ENCODE measurements at places on chromosomes 12 and 14. TPM values are rescaled to one million over a fixed set of nuclear protein-coding genes. Genes with fewer than 3 reads are reported as not detected.

GZMH gene
- total RNA-seq, result not detected

JPH4 gene
- total RNA-seq, result not detected

DCN gene
- total RNA-seq, result 241 TPM

DNA sequence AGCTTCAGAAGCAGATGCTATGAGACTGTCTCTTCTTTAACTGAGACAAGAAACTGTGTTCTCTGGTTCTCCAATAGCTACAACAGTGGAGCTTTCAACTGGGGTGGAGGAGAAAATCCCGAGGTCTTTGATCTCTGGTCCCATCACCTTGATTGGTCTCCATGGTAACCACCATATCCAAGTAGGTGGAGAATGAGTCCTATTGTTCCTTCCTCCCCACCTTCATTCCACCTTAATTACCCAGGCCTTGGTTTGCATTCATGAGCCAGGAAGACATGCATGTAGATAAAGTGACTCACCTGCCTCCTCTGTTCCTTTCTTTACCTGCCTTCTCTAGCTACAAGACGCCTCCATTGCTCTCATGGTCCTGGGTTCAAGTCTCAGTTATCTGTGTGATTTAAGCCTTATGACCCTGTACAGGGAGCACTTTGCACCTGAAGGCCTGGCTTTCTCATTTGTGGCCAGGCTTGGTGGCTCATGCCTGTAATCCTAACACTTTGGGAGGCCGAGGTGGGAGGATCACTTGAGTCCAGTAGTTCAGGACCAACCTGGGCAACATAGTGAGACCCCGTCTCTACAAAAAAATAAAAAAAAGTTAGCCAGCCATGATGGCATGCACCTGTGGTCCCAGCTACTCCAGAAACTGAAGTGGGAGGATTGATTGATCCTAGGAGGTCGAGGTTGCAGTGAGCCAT is 157.7 kb upstream of the TBX3 start:
- no peaks in the 10 kb centered on the region for H3K4me1 ChIP-seq
- H3K4me3 ChIP-seq, result no peak overlapping the region
- no peaks in the 10 kb centered on the region for H3K36me3 ChIP-seq
- H3K27me3 ChIP-seq, result no peaks in the 10 kb centered on the region
- no peak for DNase-seq

GRCh38 chr12:32322354-32322753 is 77.0 kb upstream of the FGD4 start:
- H3K27ac ChIP-seq, result no peak overlapping the region
- peaks cover 1% of the 10 kb centered on the region for H3K36me3 ChIP-seq
- H3K4me1 ChIP-seq, result no peaks in the 10 kb centered on the region
- H3K4me3 ChIP-seq, result no peak overlapping the region
- no peaks in the 10 kb centered on the region for H3K27me3 ChIP-seq

DNA sequence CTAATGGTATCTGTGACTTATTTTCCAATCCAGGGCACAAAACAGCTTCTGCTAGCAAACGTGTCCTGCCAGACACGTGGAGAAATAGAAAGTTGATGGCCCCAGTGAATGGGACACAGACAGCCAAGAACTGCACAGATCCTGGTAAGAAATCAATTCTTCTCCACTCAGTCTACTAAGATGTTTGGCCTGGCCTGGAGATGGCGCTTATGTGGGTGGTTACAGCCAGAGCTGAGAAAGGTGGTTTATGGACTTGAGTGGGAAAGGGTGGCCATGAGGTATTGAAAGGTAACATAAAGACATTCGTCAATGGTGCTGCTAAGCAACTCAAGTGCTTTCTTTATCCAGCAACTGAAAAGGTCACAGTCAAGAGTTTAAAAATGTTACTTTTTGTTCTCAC is 2.9 kb downstream of the SLC24A4 start:
- H3K27ac ChIP-seq, result no peak overlapping the region
- DNase-seq, result no peak
- H3K4me3 ChIP-seq, result no peak overlapping the region
- no peaks in the 10 kb centered on the region for H3K4me1 ChIP-seq
- H3K27me3 ChIP-seq, result peaks cover 74% of the 10 kb centered on the region

DNA sequence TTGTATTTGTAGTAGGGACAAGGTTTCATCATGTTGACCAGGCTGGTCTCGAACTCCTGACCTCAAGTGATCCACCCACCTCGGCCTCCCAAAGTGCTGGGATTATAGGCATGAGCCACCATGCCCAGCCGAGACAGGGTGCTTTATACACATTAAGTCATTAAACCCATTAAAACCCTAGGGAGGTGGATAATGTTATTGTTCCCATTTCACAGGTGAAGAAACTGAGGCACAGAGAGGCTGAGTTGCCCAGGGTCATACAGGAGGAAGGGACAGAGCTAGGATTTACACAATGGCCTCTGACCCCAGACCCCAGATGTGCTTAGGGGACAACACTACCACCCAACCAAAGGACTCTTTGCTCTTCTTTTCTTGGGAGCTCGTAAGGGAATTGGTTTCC is 51.0 kb upstream of the RIN3 start:
- peaks cover 6% of the 10 kb centered on the region for H3K4me1 ChIP-seq
- no peak overlapping the region for H3K4me3 ChIP-seq
- no peaks in the 10 kb centered on the region for H3K36me3 ChIP-seq
- no peak for DNase-seq

DNA sequence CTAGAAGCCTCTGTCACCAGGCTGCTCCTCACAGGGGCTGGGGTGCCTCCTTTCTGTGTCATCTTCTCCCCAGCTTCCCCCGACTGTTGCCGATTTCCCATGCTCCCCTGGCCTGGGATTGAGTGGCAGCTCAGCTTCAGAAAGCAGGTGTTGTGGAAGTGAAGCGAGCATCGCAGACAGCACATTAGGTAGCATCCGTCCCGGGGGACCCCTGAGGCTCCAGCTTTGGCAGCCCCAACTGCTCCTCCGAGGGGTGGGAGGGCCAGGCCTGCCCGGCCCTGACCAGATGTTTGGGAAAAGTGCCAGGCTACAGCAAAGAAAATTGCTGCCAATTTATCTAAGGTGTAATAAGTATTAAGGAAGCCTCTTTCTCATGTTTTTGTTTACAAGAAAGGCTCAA is 1045.6 kb downstream of the BCL11B start:
- H3K27ac ChIP-seq, result no peak overlapping the region
- no peaks in the 10 kb centered on the region for H3K36me3 ChIP-seq
- no peak overlapping the region for H3K4me3 ChIP-seq
- H3K27me3 ChIP-seq, result no peaks in the 10 kb centered on the region
- no peaks in the 10 kb centered on the region for H3K4me1 ChIP-seq

DNA sequence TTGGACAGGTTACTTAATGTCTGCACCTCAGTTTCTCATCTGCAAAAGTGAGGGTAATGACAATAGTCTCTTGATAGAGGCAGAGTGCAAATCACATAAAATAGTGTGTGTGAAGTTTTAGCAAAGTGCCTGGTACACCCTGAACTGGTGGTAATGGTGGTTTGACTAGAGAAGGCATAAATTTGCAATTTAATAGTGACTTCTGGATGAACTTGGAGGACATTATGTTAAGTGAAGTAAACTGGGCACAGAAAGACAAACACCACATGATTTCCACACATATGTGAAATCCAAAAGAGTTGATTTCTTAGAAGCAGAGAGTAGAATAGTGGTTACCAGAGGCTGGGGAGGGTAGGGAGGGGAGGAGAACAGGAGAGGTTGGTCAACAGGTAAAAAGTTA is 54.8 kb upstream of the FUT8 start:
- H3K27me3 ChIP-seq, result no peaks in the 10 kb centered on the region
- no peak overlapping the region for H3K27ac ChIP-seq
- peaks cover 6% of the 10 kb centered on the region for H3K4me1 ChIP-seq
- no peak for DNase-seq

GRCh38 chr12:102848832-102849231 is 68.2 kb downstream of the PAH start:
- no peak overlapping the region for H3K4me3 ChIP-seq
- H3K27me3 ChIP-seq, result no peaks in the 10 kb centered on the region
- H3K4me1 ChIP-seq, result no peaks in the 10 kb centered on the region
- H3K36me3 ChIP-seq, result no peaks in the 10 kb centered on the region
- no peak overlapping the region for H3K27ac ChIP-seq

- no peak overlapping the region for H3K27ac ChIP-seq
- peaks cover 13% of the 10 kb centered on the region for H3K36me3 ChIP-seq
- no peak overlapping the region for H3K4me3 ChIP-seq
- peaks cover 2% of the 10 kb centered on the region for H3K4me1 ChIP-seq
Observed at GRCh38 chr14:70982200-70982599, 74.9 kb downstream of the PCNX1 start.

GRCh38 chr14:58560208-58560607 is 77.6 kb upstream of the DACT1 start:
- H3K36me3 ChIP-seq, result no peaks in the 10 kb centered on the region
- no peak overlapping the region for H3K4me3 ChIP-seq
- DNase-seq, result peak; percentile 80
- peaks cover 3% of the 10 kb centered on the region for H3K4me1 ChIP-seq
- H3K27ac ChIP-seq, result no peak overlapping the region
